ENCODE measurements at places on chromosomes 4 and X.

DNA sequence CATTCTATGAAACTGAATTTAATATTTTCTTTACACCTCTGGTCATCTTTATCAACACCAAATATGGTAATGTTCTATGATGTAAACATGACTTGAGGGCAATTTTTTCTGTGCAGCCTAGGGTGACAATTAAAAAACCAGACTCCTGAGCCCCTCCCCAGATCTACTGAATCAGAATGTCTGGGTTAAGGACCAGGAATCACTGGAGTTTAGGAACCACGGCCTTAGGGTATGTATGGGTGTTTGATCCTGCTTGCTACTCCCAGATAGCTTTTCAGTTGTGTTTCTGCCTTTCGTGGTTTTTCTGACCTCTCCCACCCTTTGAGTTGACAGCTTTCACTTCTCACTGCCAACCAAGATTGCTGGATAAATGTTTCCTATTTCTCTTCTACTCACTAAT, 332.2 kb downstream of the DHX15 start:
- DNase-seq: no peak

DNA sequence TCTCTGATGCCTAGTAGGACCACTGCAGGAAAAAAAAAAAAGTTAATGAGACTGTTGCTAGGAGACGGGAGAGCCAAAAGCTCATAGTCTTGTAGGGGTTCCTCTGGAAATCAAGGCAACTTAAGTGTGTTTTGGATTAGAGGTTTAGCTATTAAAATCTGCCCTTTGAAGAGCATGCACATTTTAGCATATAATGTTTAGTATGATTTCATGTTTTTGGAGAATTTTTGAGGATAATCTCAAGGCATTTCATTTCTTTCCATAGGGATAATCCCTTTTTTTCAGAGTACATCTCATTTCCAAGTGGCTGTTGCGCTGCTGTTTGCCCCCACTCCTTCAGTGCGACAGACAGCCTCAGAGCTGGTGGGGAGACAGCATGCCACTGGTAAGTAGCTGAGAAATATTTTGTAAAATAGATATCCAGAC, at the start of gene LINC00632:
Gene LINC00632, plus strand, starts transcription at position 339 of the 426 bp plus-strand sequence.
- DNase-seq: no peak

GRCh38 chr4:151728006-151728405, 32.8 kb downstream of the GATB start:
- no peak for DNase-seq

- DNase-seq: no peak
These were observed 328.8 kb downstream of the IQCM start for GRCh38 chr4:149486861-149487260.

DNA sequence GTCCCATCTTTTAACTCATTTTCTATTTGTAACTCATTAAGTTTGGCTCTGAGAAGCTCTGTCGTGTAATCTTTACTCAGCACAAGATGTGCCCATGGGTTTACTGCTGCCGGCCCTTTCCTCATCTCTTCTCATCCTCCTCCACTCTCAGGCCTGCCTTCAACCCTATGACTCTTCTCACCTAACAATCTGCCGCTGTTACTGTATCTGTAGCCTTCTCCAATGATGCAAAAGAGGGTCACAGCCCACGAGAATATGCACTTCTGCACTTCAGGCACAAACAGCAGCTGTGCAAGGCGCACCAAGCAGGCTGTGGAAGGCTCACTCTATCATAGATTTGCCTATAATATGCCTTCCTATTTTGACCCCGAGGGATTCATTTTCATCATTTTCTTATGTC, 546.5 kb upstream of the GALNTL6 start:
- DNase-seq: no peak

GRCh38 chr4:165402375-165402774, 23.6 kb downstream of the CPE start:
- no peak for DNase-seq

- DNase-seq: no peak
These were observed 243.7 kb upstream of the PSAPL1 start for GRCh38 chr4:7678318-7678852.

Data from NCI-H1092 (cell line).